ENCODE measurements at places on chromosomes 5 and 9.

GRCh38 chr5:120055858-120056257 lies 408.2 kb upstream of the PRR16 start:
- H3K36me3 ChIP-seq: no peaks in the 10 kb centered on the region
- H3K4me3 ChIP-seq: no peak overlapping the region
- no peaks in the 10 kb centered on the region for H3K27me3 ChIP-seq
- H3K27ac ChIP-seq: no peak overlapping the region
- no peaks in the 10 kb centered on the region for H3K4me1 ChIP-seq

DNA sequence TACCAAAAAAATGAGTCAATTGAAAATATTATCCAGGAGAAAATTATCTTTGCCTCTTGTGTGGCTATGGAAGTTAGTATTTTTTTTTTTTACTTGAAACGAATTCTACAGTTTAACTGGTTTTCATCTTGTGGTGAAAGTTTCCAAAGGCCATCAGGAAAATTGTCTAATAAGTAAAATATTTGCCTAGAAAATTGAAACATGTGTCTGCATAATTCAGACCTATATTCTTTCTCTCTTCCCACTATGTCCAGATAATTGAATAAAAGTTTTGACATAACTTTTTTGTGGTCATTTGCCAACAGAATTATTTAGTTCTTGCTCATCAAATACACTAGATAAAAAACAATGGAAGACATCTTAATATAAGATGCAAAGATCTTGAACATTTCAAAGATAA lies 321.5 kb upstream of the RPS23 start:
- no peak for DNase-seq
- H3K4me3 ChIP-seq: no peak overlapping the region
- no peak overlapping the region for H3K27ac ChIP-seq
- H3K36me3 ChIP-seq: no peaks in the 10 kb centered on the region
- H3K27me3 ChIP-seq: peaks cover 2% of the 10 kb centered on the region

DNA sequence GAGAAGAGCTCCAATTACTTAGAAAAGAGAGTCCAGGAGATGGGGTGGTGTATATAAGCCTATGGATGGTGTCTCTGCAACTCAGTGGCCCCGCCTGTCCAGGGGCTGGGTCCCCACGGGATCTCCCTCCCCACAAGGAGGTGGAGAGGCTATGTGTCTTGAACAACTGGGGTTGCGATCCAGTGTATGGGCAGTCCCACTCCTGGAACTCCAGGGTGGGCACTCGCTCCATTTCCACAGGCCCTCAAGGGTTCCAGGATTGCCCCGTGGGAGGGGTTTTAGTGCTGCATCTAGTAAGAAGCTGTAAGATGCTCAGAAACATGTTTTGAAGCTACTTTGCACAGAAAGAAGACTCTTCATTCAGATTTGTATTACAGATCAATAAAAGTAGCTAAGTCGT lies 558 bp upstream of the SMAD5 start:
- H3K4me1 ChIP-seq: peaks cover 23% of the 10 kb centered on the region
- H3K27me3 ChIP-seq: peaks cover 12% of the 10 kb centered on the region
- no peak for DNase-seq
- peak overlapping the region; percentile 92 for H3K4me3 ChIP-seq
- peak overlapping the region; percentile 93 for H3K27ac ChIP-seq

GRCh38 chr5:54457094-54457862 lies 1.8 kb downstream of the HSPB3 start:
- H3K4me3 ChIP-seq: no peak overlapping the region
- no peaks in the 10 kb centered on the region for H3K36me3 ChIP-seq
- no peak overlapping the region for H3K27ac ChIP-seq
- no peaks in the 10 kb centered on the region for H3K4me1 ChIP-seq
- peaks cover 19% of the 10 kb centered on the region for H3K27me3 ChIP-seq

DNA sequence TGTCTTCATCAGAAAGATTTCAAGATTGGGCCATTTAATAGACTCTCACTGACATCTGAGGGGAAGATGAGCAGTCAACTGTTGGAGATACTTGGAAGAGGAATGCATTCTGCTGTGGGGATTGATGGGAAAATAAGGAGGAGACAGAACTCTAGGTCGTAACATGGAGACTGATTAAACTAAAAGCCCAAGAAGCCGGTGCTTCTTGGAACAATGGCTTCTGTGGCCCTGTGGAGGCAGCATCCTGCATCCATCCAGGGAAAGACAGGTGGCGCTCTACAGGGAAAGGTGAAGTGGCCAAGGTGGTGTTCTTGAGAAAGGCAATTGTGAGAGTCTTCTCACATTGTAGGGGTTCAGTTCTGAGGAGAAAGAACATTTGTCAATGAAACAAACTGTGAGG lies 31.3 kb downstream of the ZFAND5 start:
- DNase-seq: no peak
- H3K4me1 ChIP-seq: peaks cover 4% of the 10 kb centered on the region
- H3K4me3 ChIP-seq: no peak overlapping the region

GRCh38 chr9:110146373-110146772 lies 61.6 kb downstream of the C9orf152 start:
- peaks cover 4% of the 10 kb centered on the region for H3K36me3 ChIP-seq
- H3K4me1 ChIP-seq: peaks cover 72% of the 10 kb centered on the region
- no peak for DNase-seq

DNA sequence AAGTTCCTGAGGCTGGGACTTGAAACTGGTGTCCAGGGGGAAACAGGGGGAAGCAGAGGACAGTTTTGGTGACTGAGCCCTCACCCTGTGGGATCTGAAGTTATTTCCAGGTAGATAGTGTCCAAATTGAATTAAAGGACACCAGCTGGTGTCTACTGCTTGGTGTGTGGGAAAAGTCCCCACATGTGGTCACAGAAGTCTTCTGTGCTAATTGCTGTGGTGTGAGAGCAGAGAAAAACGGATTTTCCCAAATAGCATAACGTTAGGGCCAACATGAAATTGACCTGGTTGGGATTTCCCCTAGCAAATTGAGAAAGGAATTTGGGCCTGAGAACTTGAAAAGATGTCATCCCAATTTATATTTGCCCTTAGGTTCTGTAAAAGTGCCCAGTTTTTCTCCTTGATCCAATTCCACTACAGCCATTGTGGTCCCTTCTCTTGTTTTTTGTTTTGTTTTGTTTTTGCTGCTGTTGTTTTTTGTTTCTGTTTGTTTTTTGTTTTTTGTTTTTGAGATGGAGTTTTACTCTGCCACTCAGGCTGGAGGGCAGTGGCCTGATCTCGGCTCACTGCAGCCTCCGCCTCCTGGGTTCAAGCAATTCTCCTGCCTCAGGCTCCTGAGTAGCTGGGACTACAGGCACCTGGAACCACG lies 5.6 kb upstream of the STARD4 start:
- H3K36me3 ChIP-seq: no peaks in the 10 kb centered on the region
- H3K27ac ChIP-seq: no peak overlapping the region
- peaks cover 4% of the 10 kb centered on the region for H3K4me1 ChIP-seq

GRCh38 chr5:176812269-176813259 lies 2.2 kb downstream of the UNC5A start:
- H3K4me1 ChIP-seq: peaks cover 12% of the 10 kb centered on the region
- DNase-seq: no peak

- H3K27ac ChIP-seq: no peak overlapping the region
- no peak overlapping the region for H3K4me3 ChIP-seq
- no peaks in the 10 kb centered on the region for H3K27me3 ChIP-seq
- no peaks in the 10 kb centered on the region for H3K4me1 ChIP-seq
Measured at GRCh38 chr9:10282084-10282483, 330.7 kb downstream of the PTPRD start.

DNA sequence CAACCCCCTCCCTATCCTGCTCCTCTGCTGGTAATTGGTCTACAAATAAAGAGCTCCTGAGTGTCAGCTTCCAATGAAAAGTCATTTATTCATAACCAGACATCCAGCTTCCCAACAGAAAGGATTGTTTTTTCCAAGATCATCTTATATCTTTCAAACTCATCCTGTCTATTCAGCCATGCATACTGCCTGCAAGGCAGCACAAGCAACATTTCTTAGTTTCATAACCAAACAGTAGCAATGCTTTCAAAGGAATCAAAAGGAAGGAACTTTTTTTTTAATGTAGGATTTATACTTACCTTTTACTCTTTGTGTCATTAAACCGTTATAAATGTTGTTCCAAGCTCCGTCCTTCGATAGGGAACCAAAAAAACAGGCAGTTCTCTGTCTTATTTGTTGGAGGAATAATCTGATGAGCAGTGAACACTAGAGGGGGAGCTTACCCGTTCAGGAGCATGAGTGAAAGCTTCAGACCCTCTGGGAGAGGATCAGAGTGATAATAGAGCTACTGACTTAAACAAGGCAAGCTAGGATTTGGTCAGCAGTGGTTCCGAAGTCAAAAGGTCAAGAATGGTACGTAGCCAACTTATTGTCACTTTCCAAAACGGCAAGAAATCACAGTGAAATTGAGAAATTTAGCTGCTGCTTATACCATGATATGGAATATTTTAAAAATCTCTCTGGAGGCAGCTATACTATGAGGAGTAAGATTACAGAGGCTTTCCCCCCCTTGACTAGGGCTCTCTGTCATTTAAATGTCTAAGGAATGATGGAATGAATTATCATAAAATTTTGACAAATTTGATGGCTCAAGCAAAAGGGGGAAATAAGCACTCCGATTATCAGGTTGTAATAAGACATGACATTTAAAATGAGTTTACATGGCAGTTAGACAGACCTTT lies 892.9 kb downstream of the NR2F1-AS1 start:
- DNase-seq: no peak
- no peaks in the 10 kb centered on the region for H3K27me3 ChIP-seq
- no peaks in the 10 kb centered on the region for H3K4me1 ChIP-seq
- H3K36me3 ChIP-seq: no peaks in the 10 kb centered on the region

DNA sequence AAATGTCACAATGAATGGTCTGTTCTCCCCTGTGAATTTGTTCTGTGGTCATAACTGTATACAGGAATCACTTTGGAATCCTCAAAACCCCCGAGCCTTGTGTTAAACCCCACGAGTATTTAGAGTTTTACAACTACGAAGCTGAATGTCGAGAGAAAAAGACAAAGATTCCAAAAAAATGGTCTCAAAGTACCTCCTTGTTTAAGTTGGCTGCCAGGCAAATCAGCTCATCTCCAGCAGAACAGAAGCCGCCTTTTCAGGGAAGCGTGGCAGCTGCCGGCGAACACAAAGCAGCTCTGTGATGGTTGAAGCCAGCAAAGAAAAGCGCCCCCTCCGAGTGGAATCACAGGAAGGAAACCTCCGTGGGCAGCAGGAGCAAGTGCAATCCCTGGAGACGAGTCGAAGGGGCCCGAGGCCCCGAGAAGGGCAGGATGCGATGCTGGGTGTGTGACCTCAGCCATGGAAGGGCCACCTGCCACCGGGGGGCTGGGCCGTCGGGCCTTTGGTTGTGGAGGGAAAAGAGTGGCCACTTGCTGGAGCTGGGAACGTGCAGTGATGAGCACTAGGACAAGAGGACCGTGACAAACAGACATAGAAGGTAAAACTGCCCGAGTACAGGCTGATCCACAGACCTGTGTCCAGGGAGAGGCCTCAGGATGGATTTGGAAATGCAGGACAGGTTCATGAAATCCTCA lies 706.4 kb downstream of the SEMA5A start:
- no peaks in the 10 kb centered on the region for H3K4me1 ChIP-seq
- H3K36me3 ChIP-seq: no peaks in the 10 kb centered on the region
- no peak overlapping the region for H3K27ac ChIP-seq
- DNase-seq: no peak

- H3K4me3 ChIP-seq: no peak overlapping the region
- H3K27me3 ChIP-seq: peaks cover 9% of the 10 kb centered on the region
Measured at GRCh38 chr9:99030092-99030511, 74.8 kb upstream of the TGFBR1 start.

- H3K27me3 ChIP-seq: no peaks in the 10 kb centered on the region
- no peaks in the 10 kb centered on the region for H3K4me1 ChIP-seq
- no peak for DNase-seq
- no peaks in the 10 kb centered on the region for H3K36me3 ChIP-seq
- H3K4me3 ChIP-seq: no peak overlapping the region
Measured at GRCh38 chr5:76808141-76808691, 10.6 kb upstream of the F2RL1 start.

DNA sequence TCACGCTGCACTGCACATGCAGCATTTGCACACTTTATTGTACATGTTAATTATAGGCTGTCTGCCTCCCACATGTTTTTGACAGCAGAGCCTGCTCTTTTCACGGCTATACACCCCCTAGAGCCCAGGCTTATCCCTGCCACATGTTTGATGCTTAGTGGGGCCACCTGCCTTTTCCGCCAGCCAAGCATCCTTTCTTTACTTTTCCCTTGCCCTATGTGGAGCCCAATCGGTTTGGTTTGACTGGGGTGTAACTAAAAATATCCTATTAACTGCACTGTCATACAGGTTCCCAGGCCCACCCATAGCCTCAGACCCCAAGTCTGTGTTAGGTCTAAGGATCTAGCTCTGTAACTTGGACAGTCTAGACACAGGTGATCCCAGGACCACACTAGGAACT lies 18.9 kb upstream of the S1PR3 start:
- no peak overlapping the region for H3K4me3 ChIP-seq
- no peak for DNase-seq
- H3K36me3 ChIP-seq: no peaks in the 10 kb centered on the region
- H3K4me1 ChIP-seq: no peaks in the 10 kb centered on the region
- peaks cover 5% of the 10 kb centered on the region for H3K27me3 ChIP-seq
- no peak overlapping the region for H3K27ac ChIP-seq

GRCh38 chr9:130289711-130290241 lies 24.2 kb downstream of the HMCN2 start:
- DNase-seq: no peak
- no peak overlapping the region for H3K27ac ChIP-seq
- H3K4me1 ChIP-seq: no peaks in the 10 kb centered on the region

All from immature natural killer cell (primary cell).